ENCODE measurements at places on chromosomes 13 and 19.

DNA sequence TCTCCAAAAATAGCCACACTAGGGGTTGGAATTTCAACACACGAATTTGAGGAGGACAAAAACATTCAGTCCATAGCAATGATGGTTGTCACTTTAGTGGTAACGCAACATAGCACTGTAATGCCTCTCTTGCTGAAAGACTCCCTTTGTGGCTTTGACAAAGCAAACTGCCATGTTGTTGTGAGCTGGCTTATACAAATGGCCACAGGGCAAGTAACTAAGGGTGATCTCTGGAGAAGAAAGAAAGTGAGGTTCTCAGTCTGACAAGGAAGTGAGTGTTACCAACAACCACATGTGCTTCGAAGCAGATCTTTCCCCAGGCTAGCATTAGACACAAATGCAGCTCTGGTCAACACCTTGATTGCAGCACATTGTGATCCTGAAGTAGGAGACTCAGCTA, 79.1 kb upstream of the PCDH17 start:
- no peak for DNase-seq

GRCh38 chr19:55447421-55448174, 4.5 kb upstream of the SHISA7 start:
- peak; percentile 57 for DNase-seq

GRCh38 chr13:99992949-99993351, 11.4 kb downstream of the ZIC2 start:
- DNase-seq, result no peak

- no peak for DNase-seq
Observed at GRCh38 chr19:53553156-53553555, 15.2 kb downstream of the ZNF331 start.

DNA sequence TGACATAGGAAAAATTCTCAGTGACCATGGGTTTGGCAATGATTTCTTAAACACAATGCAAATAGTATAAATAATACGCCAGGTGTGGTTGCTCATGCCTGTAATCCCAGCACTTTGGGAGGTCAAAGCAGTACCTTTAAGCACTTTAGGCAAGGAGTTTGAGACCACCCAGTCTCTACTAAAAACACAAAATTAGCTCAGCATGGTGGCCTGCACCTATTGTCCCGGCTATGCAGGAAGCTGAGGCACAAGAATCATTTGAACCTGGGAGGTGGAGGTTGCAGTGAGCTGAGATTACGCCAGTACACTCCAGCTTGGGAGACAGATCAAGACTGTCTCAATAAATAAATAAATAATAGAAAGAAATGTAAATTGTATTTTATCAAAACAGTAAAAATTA, 356.5 kb upstream of the SLITRK6 start:
- DNase-seq, result no peak

- DNase-seq, result no peak
Observed at GRCh38 chr19:17522988-17523872, 11.8 kb downstream of the PGLS start.

GRCh38 chr19:20969898-20970297, 46.8 kb downstream of the ZNF85 start:
- no peak for DNase-seq

- no peak for DNase-seq
Observed at GRCh38 chr13:37959284-37959683, 89.7 kb upstream of the TRPC4 start.

- no peak for DNase-seq
Observed at GRCh38 chr19:40251244-40251643, 24.8 kb upstream of the CCNP start.

GRCh38 chr13:72970956-72971355, 87.8 kb upstream of the KLF5 start:
- DNase-seq, result peak; percentile 15

DNA sequence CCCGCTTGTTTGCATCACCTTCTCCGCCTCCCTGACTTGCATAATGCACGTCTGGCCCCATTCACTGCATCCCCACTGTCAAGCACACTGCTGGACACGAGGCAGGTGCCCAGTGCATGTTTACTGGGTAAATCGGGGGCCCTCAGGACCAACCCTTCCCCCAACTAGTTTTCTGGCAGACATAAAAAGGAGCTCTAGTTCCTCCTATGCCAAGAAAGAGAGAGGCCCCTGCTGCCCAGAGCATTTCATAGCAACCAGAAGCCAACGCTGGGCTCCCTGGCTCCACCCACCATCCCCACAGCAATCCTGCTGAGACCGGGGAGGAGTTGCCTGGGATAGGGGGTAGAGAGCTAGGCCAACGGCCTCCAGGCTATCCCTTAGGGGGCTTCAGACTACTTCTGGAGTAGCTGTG, 23.2 kb downstream of the ANKRD27 start:
- DNase-seq, result no peak

GRCh38 chr13:109665240-109665639, 121.1 kb downstream of the IRS2 start:
- no peak for DNase-seq
